Kidney glomerular epithelial cell (primary cell): ENCODE measurements at places on chromosomes 7 and 10.

DNA sequence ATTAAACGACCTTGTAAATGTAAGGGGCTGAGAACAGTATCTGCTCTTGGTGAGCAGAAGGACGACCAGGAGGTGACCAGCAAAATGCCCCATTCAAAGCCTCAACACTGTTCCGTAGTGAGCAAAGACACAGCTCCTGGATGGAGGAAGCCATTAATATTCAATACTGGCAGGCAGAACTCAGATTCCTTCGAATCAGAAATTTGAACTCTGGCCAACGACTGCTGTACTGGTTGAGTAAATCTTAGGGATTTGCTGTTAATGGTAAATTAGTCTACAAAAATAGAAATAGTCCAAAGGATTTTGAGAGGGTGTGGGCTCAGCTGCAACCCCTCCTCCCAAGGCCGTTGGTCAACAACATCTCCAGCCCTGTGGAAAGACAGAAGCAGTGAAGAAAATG is 130.5 kb upstream of the PFKP start:
- peak; percentile 66 for DNase-seq

GRCh38 chr7:127935847-127936376 is 95.3 kb downstream of the LRRC4 start:
- DNase-seq, result no peak

- DNase-seq, result peak; percentile 39
Measured at GRCh38 chr7:786472-787255, 45.6 kb upstream of the SUN1 start.

DNA sequence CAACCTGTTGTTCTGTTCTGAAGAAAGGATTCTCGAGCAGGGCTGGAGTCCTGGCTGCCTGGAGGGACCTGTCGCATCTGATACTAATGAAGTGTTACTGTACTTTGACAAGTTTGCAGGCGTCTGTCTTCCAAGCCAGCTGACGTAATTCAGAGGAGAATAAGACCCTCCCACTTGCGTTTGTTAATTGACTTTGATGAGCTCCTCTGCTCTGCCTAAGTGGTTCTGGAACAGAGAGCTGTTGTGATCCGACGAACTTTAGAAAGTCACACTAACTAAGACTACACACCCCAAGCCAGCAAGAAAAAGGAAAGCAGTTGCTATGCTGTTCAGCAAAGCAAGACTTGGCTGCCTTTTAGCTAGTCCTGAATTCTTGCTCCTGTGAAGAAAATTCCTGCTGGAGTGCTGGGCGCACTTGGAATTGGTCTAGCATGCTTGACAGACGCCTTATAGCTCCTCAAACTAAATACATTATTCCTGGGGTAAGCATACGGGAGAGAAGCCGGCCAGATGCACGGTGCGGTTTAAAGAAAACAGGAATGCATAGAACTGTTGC is 200.3 kb downstream of the CACNB2 start:
- DNase-seq, result peak; percentile 10

- DNase-seq, result peak; percentile 76
Measured at GRCh38 chr7:26854876-26855855, 9.2 kb downstream of the SKAP2 start.

DNA sequence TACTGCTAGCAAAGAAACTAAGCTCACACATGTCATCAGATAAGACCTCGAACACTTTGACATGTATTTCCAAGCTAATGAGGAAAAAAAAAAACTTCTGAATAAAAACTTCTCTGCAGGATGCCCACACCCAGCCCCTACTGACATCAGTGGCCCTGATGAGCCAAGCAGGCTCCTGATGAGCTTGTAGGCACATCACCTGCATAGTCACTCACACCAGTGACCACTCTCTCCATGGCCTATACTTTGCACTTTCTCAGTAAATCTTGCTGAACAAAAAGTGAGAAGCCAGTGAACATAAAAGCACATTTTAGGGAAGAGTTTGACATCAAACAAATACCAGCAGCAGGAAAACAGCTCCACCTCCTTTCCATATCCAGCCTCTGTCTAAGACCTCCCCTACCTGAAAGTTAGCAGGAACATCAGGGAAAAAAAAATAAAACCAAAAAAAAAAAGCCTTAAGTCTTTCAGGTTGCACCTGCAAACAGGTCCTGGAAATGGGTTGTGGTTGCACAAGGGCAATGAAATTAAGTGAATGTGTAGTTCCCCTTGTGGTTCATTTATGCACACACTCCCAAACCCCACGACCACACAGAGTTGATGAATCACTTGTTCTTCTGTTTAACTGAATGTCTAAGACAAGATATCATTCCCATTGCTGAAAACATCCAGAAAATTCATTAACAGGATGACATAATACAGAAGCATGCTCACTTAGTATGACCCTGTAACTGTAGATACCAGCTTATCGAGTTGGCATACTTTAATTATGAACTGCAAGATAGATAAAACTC is 205.2 kb upstream of the PDE1C start:
- DNase-seq, result peak; percentile 14

DNA sequence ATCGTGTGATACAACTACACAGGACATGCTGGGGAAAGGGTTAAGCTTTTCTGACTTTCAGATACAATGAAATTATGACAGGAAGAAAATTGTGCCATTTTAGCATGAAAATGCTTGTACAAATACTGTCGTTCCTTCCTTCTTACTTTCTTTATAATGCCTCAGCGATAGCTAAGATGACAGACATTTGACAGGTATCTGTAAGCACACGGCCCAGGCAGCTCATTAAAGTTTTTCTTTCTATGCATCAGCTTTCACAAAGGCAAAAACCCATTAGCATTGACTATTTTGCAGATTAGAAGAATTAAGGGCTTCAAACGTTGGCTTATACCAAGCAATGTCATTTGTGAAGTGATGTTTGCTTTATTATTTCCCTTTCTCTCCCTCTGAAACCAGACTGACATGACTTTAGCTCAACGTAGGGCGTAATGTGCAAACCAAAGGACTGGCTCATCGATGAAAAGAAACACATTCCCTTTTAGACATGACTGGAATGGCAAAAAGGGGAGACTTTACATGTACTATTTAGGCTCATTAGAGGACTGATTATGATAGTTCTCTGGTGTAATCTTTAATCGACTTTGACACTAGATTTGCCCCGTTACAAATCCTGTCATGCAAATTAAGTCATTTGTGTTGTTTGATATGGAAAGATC is 258.4 kb upstream of the SP8 start:
- no peak for DNase-seq

DNA sequence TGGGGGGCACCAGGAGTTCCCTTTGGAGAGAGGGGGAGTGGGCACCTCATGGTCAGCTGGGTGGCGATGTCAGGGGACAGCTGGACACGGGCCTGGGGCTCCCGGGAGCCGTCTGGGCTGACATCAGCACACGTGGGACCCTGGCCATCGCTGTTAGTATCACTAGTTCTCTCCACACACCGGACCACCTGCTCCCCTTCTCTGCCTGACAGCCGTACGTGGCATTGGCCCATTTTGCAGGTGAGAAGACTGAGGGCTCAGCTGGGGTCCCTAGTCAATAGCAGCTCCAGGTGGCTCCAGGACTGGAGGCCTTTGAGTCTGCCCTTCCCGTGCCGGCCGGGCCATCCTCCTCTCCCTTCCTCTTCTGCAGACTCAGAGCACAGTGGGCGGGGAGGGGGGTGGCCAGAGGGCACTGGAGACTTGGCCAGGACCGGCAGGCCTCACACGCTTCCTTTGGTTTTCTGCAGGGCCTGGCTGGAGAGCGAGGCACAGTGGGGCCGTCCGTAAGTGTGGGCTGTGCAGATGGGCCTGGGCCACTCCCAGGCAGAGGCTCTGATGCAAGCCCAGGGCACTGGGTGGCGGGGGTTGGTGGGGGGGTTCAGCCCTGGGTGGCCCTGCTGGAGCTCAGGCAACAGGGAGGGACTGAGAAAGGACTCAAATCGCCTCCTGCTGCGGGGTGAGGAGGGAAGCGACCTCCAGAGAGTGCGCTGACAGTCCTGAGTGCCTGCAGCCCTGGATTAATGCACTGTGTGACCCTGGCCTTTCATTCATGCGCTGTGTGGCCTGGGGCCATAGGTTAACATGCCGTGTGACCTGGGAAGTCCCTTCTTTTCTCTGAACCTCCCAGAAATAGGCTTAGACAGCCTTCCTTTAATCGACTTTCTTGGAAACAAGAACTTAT is 78.2 kb downstream of the MYL10 start:
- no peak for DNase-seq

DNA sequence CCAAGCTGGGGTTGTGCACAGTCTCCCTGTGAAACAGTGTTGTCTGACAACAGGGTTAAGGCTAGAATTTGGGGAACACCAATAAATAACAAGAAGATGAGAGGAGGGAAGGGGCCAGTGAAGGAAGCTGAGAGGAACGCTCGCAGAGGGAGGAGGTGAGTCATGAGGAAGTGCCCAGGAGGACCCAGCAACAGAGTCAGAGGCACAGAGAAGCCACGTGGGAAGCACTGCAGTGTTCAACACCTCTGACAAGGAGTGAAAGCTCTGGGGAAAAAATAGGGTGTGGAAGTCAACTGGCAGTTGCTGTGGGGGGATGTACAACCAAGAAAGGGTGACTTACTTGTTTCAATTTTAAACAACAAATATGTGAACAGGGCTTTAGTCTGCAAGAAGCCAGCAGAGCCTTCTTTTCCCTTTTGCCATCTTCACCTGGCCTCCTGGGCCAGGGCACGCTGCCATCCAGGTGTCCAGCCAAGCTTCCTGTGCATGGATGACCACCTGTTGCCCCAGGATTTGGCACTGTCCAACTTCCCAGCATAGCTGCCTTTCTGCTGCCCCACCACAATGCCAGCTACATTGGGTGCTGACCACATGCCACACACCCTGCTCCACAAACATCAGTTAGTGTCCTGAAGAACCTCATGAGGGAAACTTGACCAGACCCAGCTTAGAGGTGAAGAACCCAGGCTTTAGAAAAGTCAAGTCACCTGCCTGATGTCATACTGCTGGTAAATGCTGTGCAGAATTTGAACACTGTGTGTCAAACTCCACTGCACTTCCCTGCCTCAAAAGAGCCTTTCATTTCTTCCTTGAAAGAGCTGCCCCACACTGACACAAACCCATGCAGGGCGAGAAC is 69.6 kb downstream of the ATXN7L1 start:
- peak; percentile 60 for DNase-seq

- DNase-seq, result no peak
Measured at GRCh38 chr7:105691680-105692564, 110.6 kb upstream of the EFCAB10 start.
